ENCODE measurements at places on chromosomes 12 and 14.

DNA sequence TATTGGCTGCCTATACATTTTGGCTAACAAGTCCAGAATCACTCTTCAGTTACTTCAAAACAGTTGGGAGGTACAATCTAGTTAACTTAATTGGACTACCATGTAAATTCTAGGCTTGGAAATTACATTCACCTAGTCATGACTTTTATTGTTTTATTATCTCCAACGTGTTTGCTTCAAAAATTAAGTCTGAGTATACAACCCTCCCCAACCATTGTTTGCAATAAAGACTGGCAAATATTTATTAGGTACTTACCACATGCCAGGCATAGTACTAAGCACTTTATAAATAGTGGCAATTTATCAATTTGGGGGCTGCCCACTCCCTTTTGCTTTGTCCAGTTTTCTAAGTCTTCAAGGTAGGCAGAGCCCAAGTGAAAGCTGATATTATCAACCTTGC lies 30.3 kb downstream of the TXNDC16 start:
- no peak for DNase-seq

DNA sequence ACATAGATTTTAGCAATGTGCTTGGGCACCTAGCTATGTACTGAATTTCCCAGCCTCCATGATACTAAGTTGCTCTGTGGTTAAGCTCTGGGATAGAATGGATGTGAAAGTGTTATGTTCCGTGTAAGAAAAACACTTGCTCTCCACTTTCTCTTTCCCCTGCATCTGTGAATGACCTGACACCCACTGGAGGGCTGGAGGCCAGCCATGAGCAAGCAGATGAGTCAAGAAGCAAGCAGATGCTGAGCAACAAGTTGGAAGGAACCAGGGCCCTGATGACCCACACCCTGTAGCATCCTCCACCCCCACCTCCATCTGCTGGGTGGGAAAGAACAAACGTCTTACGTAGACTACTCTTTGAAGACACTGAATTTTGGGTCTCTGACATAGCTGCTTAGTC lies 56.6 kb downstream of the EID3 start:
- DNase-seq = no peak

- DNase-seq = no peak
Observed at GRCh38 chr12:86838260-86838659, 582.1 kb upstream of the MGAT4C start.

GRCh38 chr14:60651796-60652673 lies 2.8 kb upstream of the SIX1 start:
- no peak for DNase-seq

DNA sequence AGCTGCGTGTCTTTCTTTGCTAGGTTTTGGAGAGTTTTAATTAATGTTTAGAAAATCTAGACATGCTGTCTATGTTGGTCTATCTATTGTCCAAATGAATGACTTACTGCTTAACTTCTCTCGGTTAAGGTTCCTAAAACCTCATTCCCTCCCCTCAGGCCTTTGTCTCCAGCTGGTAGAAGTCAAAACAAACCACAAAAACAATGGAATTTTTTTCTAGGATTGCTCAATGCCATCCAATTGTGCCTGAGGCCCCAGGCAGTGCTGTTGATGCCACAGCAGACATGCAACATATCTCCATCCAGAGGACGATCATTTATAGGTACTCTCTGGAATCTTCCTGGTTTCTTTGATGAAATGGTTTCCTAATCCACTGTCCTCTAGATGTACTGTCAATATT lies 448.2 kb upstream of the TBX3 start:
- peak; percentile 5 for DNase-seq

GRCh38 chr14:105365681-105366080 lies 32.7 kb upstream of the TEX22 start:
- DNase-seq = no peak

All from amniotic stem cell (primary cell).